ENCODE measurements at places on chromosomes 16 and 17.

DNA sequence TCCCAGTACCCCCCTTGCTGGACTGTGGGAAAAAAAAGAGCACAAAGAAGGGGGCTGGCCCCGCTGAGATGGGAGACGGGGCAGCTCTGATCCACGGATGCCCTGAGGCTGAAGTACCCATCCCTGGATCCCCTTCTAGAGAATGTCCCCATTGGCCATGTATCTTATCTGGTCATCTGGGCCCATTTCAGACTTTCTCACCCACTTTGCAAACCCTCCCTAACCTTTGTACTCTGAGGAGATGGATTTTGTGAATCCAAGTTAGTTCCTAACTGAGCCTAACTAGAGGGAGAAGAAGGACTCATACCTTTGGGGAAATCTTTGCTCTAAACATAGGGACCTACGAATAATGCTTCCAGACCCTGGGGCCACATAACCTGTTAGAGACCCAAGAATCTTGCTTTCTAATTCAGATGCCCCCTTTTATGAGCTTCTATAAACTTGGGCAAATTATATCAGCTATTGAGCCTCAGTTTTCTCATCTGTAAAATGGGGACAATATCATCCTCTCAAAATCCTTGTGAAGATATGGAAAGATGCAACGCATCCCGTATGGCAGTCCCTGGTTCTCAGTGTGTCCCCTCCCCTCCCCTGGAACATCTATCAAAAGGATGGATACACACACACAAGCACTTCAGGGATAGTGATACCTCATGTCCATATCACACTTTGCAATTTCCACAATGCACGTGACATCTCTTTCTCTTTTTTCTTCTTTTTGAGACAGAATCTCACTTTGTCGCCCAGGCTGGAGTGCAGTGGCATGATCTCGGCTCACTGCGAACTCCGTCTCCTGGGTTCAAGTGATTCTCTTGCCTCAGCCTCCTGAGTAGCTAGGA, 16.8 kb upstream of the FZD2 start:
- DNase-seq = no peak

- peak; percentile 23 for DNase-seq
These were observed 217.8 kb downstream of the ZFHX3 start for GRCh38 chr16:72829846-72830775.

- DNase-seq = peak; percentile 70
These were observed 2.5 kb downstream of the ALOX15B start for GRCh38 chr17:8041249-8041928.

GRCh38 chr17:56047331-56047730, 105.9 kb upstream of the ANKFN1 start:
- no peak for DNase-seq

- no peak for DNase-seq
These were observed 608.1 kb downstream of the TOX3 start for GRCh38 chr16:51938861-51939260.

DNA sequence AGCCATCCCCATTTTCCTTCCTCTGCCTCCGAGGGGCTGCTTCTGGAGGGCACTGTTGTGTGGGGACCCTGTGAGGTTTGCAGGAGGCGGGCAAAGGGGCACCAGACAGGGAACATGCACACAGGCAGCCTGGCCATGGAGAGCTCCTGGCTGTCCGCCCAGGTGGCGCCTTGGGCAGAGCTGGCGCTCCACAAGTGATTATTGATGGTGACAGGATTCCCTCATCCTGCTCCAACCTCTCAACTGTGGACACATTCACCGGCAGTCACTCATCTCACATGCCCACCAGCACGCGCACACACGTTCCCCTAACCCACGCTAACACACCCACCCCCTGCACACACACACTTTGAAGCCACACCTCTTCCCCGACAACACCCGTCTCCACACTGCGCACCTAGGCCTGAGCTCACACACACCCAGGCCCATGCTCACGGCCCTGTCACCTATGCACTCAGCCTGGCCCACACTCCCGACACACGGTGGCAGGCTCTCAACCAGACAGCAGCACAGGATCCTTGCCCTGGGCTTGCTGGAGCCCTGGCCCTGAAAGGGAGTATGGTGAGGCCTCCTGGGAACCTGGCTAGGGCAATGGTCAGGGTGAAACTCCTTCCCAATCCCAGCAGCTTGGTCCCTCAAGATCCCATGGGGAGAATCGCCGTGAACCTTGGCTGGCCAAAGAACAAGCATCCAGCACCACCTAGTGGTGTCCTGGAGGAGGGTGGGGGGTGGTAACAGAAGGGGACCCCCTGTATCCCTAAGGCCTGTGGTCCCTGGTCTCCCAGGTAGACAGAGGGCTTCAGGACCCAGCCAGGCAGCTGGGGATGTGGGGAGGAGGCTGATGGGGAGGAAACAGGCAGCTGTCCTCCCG, 3.6 kb downstream of the PNMT start:
- peak; percentile 53 for DNase-seq

DNA sequence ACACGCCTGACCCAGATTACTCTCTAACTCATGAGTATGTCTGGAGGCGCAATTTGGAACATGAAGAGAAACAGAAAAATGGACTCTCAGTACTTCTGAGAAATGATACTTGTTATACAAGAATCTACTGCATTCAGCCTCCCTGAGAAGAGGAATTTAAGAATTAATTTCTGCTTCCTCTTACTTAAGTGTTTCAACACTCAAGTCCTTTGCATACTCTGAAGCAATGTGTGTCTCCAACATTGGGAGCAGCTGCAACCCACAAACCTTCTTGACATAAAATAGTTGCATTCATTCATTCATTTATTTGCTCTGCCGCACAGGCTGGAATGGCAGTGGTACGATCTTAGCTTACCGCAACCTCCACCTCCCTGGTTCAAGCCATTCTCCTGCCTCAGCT, 199.8 kb downstream of the NPIPA7 start:
- no peak for DNase-seq

DNA sequence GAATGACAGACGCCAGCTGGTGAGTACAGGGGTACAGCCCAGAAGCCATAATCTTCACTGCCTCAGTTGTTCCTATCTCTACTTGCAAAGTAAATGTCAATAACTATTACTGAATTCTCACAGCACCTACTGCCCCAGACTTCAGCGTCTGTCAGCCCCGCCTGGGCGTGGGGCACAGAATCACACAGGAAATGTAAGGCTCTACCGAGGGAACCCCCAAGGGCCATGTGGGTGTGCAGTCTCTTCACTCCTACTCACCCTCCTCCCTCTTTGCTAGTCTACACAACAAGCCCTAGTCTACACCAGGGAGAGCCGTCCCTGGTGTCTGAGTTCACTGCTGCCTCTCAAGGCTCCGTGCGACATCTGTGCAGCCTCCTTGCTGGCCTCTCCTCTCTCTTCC, 4.5 kb downstream of the NPTX1 start:
- DNase-seq = no peak

GRCh38 chr17:37429039-37429438, 22.4 kb downstream of the TADA2A start:
- no peak for DNase-seq

DNA sequence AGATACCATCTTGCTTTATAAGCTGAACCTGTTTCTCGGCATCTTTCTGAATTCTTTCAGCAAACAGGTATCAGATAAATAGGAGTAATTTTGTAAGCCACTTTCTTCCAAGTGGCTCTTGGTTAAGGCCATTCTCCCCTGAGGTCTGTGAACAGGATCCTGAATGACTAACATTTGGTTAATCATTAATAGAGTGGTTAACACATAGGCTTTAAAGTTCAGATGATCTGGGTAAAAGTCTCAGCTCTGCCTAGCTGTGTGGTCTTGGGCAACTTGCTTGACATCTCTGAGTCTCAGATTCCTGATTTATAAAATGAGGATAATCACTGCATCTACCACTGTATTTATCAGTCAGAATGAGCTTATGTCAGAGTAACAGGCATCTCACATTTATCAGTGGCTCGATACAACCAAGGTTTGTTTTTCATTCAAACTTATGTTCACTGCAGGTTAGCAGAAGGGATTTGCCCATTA, 44.4 kb upstream of the ANKFN1 start:
- DNase-seq = no peak

DNA sequence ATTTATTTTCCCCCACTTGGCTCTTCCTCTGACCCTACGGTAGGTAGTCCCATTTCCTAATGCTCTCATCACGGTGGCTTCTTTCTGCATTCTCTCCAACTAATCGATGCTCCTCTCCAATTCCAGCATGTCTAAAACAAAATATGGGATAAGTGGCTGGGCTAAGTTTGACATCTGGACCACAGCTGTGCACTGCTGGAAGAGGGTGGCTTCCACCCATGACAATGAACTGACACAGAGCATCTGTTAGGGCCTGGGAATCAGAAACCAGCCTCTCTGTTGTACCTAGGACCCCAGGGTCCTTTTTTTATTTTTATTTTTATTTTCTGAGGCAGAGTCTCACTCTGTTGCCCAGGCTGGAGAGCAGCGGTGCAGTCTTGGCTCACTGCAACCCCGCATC, 29.0 kb upstream of the SLC39A11 start:
- no peak for DNase-seq

DNA sequence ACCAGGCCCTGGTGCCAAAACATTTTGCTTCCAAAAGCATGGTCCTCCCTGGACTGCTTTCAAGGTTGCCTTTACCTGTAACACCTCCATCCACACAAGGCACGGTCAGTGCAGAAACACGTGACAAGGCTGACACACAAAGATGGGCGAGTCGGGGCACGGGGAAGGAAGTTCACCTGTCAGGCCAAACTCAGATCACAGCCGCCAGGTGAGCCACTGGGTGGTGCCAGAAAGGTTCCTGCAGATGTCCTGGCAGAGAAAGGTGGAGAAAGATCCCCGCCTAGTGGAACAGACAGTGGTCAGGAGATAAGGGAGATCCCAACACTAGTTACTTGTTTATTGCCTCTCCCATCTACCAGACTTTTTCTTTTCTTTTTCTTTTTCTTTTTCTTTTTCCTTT, 155.3 kb downstream of the AIPL1 start:
- DNase-seq = peak; percentile 15

DNA sequence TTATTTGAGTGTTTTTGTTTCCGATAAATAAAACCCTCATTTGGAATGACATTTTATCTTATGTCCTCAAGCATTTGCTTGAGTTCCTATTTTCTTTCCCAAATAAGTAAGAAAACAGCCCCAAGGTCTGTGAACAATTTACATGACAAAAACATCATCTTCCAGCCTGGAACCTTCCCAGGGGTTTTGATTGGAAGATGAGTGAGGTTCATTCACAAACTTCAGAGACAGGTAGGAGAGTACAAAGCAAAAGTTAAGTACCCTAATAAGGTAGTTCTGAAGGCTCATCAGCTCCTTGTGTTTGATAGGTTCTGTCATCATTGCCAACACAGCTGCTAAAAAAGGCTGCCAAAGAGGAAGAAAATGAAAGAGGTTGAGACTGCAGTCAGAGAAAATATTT, 772.8 kb downstream of the CDH8 start:
- no peak for DNase-seq

- no peak for DNase-seq
These were observed 55.4 kb upstream of the ENDOV start for GRCh38 chr17:80359422-80360110.

- DNase-seq = no peak
These were observed 42.9 kb upstream of the C16orf78 start for GRCh38 chr16:49330562-49331201.

DNA sequence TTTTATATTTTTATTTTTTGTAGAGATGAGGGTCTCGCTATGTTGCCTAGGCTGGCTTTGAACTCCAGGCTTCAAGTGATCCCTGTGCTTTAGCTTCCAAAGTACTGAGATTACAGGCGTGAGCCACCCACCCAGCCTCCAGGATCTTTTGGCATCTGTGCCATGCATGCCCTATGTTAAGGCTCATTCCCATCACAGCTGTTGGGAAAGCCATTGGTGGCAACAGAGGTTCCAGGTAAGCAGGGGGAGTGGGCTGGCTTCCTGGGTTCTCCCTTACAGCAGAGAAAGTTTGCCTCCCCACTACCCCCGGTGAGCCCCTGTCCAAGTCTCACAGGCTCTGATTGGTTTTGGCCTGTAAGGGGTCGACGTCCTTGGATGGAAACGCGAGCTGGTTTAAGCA, 8.9 kb upstream of the MRTFB start:
- no peak for DNase-seq
